Progenitor cell of endocrine pancreas (in vitro differentiated cells): ENCODE measurements at places on chromosomes 1 and 21.

DNA sequence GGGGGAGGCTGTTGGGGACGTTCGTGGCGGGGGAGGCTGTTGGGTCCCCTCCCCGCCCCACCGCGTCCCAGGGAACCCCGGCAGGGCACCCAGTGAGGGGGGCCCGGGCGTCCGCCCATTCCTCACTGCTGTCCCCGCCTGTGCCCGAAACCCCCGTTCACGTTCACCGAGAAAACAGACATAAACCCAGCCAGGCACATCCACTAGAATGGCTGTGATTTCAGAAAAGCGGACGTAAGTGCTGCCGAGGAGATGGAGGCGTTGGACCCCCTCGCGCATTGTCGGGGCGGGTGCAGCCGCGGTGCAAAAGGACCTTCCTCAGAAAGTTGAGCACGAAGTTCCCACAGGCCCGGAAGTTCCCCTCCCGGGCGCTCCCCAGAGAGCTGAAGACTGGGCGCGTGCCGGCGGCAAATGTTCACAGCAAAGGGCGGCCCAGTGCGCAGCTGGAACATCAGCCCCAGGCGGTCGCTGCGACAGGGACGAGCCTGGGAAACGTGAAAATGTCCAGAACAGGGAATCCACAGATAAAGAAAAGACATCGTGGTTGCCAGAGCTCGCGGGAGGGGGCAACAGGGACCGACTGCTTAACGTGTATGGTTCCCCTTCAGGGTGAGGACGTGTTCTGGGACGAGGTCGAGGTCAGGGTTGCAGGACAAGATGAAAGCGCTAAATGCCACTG lies 18.5 kb upstream of the SAMD11 start:
- peaks cover 5% of the 10 kb centered on the region for H3K4me1 ChIP-seq
- H3K36me3 ChIP-seq = no peaks in the 10 kb centered on the region
- DNase-seq = peak; percentile 23

DNA sequence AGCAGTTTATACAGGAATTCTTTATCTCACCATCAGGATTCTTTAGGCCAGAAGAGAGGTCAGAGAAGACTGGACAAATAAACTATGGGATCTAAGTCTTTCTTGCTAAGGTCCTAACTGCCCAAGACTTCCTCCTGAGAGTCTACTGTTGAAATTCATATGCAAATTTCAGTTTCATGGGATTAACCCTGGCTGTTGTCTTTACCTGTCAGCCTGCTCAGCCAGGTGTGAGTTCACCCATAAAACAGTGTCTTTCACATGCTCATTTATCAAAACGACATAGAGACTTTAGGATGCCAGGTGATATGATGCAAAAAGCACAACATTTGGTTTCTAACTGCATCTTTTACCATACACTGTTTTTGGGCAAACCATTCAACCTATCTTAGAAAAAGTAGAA lies 211.0 kb downstream of the PDE4B start:
- no peaks in the 10 kb centered on the region for H3K4me1 ChIP-seq
- no peak overlapping the region for H3K4me3 ChIP-seq
- H3K27me3 ChIP-seq = peaks cover 4% of the 10 kb centered on the region
- no peaks in the 10 kb centered on the region for H3K36me3 ChIP-seq

DNA sequence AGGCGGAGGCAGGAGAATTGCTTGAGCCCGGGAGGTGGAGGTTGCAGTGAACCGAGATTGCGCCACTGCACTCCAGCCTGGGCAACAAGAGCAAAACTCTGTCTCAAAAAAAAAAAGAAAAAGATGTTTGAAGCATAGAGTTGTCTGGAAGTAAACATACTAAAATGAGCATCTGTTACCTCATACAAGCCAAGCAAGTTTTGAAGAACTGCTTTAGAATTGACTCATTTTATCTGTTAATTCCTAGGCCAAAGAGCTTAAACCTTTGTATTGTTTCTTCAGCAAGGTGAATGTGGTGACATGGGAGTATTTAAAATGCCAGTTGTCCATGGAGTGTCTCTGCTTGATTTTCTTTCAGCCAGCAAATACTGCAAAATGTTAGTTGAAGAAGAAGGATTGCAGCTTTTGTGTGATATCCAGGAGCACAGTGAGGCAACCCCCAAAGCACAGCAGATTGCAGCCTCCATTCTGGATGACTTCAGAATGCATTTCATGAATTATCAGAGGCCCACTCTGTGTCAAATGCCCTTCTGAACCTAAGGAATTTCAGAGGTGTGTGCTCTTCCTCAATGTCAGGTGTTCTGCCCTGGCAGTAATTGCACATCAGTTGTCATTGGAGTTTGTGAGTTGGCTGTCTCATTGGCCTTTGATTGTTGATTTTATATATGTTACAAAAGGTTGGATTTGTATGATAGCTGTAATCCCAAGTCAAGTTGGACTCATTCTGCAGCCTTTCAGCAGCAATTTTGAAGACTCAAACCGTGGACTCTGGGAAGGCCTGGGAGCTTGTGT lies 28.9 kb downstream of the ECHDC2 start:
- no peak for DNase-seq
- no peaks in the 10 kb centered on the region for H3K27me3 ChIP-seq
- H3K36me3 ChIP-seq = peaks cover 2% of the 10 kb centered on the region
- no peak overlapping the region for H3K4me3 ChIP-seq
- no peak overlapping the region for H3K27ac ChIP-seq
- H3K4me1 ChIP-seq = no peaks in the 10 kb centered on the region

DNA sequence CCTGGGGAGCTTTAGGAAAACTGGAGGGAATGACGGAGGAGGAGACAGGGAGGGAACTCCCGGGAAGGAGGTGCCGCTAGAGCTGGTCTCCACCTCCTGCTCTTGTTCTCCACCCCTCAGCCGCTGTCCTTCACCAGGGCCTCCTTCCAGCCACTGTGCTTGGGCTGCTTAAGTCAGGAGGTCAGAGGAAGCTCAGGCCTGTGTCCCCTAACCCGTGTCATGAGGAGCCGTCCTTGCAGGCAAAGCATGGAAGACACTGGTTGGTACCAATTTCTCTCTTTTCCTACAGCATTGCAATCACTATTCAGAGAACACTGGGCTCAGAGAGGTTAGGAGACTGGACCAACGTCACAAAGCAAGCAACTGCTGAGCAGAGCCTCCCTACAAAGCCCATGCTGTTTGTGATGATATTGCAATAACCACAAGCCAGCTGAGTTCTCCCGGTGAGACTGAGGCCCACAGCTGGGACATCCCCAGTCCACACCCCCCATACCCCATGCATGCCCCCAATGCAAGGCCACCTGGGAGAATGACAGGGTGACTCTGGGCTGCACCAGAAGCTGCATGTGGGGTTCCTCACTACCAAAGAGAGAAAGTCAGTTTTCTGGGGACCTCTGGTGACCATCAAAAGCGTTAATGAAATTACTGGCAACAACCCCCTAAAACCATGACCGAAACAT lies 427.5 kb downstream of the NPHP4 start:
- no peak overlapping the region for H3K27ac ChIP-seq
- DNase-seq = no peak
- no peaks in the 10 kb centered on the region for H3K36me3 ChIP-seq
- no peak overlapping the region for H3K4me3 ChIP-seq
- no peaks in the 10 kb centered on the region for H3K4me1 ChIP-seq

DNA sequence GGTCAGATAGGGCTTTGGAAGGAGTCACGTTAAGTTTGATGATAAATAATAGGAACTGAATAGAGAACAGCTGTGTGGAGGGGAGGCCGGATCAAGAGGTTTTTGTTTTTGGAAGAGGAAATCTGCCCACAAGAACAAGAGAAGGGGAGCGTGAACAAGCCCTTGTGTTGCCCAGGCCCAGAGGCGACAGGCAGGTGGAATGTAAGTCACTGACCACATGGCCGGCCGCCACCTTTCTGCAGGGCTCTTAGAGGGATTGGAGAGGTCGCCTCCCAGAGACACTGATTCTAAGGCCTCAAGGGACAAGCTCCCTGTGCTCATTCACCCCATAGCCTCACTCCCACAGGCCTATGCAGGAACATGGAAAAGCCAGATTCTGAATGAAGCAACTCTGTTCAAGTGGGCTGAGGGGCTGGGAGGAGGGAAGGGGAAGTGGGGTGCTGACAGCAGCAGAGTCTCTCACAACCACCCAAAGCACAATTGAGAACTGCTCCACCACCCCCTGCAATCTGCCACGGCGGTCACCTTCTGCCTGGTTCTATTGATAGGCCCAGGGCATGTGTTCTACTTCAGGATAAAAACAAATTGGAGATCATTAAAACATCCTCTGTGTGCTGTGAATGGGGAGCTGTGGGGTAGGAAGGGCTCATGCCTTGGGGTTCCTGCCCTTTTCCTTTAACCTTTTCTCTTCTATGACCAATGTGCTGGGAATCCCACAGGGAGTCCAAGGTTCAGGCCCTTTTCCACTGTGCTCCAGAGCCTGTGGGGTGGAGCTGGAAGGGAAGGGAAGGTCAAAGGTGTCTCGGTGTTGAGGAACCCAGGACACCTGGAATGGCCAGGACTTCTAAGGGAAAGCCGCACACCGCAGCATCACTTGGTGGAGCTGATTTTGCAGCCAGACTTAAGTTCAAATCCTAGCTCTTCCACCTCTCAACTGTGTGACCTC lies 63.3 kb upstream of the PARP1 start:
- peaks cover 18% of the 10 kb centered on the region for H3K27me3 ChIP-seq
- H3K27ac ChIP-seq = no peak overlapping the region
- H3K36me3 ChIP-seq = no peaks in the 10 kb centered on the region
- no peak for DNase-seq

- no peak overlapping the region for H3K27ac ChIP-seq
- peaks cover 4% of the 10 kb centered on the region for H3K4me1 ChIP-seq
- no peak for DNase-seq
- H3K27me3 ChIP-seq = no peaks in the 10 kb centered on the region
Measured at GRCh38 chr21:31128234-31128633, 90.0 kb upstream of the KRTAP19-8 start.

GRCh38 chr1:12078938-12079861 lies 16.1 kb downstream of the TNFRSF8 start:
- peaks cover 26% of the 10 kb centered on the region for H3K27me3 ChIP-seq
- no peak overlapping the region for H3K27ac ChIP-seq
- H3K36me3 ChIP-seq = no peaks in the 10 kb centered on the region
- peak; percentile 25 for DNase-seq

GRCh38 chr1:167984886-167985489 lies 48.1 kb upstream of the MPC2 start:
- DNase-seq = no peak
- H3K27ac ChIP-seq = peak overlapping the region; percentile 69
- no peaks in the 10 kb centered on the region for H3K4me1 ChIP-seq
- H3K4me3 ChIP-seq = no peak overlapping the region
- peaks cover 34% of the 10 kb centered on the region for H3K36me3 ChIP-seq
